ENCODE measurements at places on chromosomes 16 and 17.
A peak's percentile ranks its signal among the peaks of the same experiment; 100 is the strongest.

GRCh38 chr16:63978240-63978639 lies 1143.6 kb downstream of the CDH11 start:
- no peak for DNase-seq

GRCh38 chr17:73123606-73124320 lies 31.3 kb upstream of the SLC39A11 start:
- DNase-seq, result no peak

DNA sequence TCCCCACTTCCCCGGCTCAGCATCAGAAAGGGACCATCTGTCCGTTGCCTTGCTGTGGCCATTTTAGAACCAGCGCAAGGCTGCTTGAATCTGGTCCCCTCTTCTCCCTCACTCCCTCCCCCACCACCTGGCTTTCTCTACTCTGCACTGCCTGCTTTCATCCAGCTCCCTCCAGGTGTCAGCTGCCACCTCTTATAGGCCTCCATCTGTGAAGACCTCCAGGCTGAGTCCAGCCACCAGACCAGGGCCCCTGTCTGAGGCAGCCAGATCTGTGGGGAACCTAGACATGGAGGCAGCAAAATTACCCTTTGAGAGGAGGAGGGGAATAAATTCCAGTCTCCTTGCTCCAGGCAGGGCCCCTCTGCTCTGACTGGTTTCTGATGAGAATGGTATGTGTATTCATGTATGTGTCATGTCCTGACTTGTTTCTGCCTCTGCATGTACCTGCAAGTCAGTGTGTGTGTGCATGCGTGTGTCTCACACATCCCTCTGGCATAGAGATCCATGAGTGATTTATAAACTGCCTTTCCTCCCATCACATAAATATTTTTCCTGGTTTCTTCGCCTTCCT lies 21.1 kb downstream of the MINK1 start:
- DNase-seq, result no peak

GRCh38 chr17:51231999-51232398 lies 27.9 kb downstream of the MBTD1 start:
- DNase-seq, result no peak

- DNase-seq, result no peak
These were observed 16.0 kb downstream of the ARHGAP17 start for GRCh38 chr16:24999088-24999670.

GRCh38 chr17:8126491-8127066 lies 2.7 kb upstream of the HES7 start:
- no peak for DNase-seq

- DNase-seq, result no peak
These were observed 2.3 kb downstream of the DLG4 start for GRCh38 chr17:7217113-7217987.

DNA sequence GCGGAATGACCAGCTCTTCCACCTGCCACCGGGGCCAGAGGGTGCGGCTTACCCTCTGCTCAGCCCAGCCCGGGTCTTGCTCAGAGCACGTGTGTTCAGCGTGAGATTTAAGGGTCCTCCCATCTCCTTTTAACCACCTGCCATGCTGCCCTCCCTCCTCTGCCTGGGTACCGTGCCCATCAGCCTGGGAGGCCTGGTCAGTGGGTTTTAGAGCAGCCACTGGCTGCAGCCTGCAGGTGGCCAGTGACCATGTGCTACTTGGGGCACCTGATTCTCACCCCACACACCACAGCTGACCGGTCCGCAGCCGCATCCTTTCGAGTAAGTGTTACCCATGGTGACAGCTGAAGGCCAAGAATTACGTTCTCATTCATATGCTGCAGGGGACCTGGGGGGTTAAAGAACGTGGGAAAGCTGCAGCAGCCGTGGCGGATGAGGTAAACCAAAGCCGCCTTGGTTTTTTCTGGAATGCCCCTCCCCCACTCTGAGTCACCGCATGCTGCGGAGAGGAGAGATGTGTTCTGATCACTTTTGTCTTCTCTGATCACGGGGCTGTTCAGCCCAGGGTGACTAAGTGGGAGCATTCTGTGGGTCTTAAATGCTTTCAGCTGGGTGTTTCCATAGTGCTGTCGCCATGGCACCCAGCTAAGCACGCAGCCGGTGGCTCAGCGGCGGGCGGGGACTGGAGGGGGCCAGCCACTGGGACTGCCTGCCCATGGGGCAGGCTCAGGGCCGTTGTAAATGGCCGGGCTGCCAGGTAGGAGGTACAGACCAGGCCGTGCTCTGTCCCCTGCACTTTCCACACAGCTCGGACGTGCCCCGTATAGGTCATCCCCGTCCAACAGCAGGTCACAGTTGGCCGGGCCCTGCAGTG lies 59.8 kb downstream of the BAIAP2 start:
- peak; percentile 57 for DNase-seq

GRCh38 chr17:38358586-38359513 lies 7.2 kb downstream of the SOCS7 start:
- no peak for DNase-seq

DNA sequence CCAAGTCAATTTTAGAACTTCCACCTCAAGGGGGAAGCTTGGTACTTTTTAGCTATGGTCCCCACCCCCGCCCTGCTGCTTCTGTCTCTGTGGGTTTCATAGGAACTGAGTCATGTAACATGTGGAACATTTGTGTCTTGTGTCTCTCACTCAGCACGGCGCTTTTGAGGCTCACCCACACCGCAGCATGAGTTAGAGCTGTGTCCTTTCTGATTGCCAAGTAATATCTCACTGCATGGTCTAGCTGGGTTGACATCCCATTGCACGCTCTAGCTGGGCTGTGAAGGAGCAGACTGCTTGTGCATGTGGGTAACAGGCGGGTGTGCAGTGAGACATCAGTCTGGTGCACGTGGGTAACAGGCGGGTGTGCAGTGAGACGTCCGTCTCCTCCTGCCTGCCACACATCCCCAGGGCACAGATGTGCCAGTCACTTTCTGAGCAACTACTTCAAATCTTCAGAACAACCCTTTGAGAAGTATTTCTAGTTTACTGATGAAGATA lies 26.4 kb upstream of the SLC7A5 start:
- DNase-seq, result no peak

GRCh38 chr17:9298776-9299295 lies 276.8 kb downstream of the STX8 start:
- no peak for DNase-seq

GRCh38 chr17:77886387-77886728 lies 72.1 kb upstream of the TNRC6C start:
- DNase-seq, result no peak

DNA sequence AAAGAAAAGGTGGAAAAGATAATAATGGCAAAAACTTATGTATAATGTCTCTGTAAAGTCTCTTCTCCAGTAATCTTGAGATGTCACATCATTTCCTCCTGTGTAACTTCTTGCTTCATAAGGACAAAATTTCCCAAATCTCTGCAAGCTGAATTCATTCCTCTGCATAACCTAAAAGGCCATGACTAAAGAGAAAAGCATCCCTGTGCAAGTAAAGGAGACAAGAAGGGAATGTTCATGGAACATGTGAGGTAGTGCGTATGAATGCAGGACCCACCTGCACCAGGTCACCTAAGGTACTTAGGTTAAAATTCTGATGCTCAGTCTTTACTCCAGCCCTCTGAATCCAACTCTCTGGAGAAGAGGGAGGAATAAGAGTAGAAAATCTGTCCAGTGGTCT lies 46.9 kb upstream of the NLK start:
- no peak for DNase-seq

- DNase-seq, result no peak
These were observed 7.3 kb downstream of the CASKIN2 start for GRCh38 chr17:75507733-75508719.

- DNase-seq, result no peak
These were observed 158.1 kb upstream of the CIBAR2 start for GRCh38 chr16:85270374-85270773.

GRCh38 chr17:83127431-83128160 lies 48.2 kb downstream of the METRNL start:
- no peak for DNase-seq

DNA sequence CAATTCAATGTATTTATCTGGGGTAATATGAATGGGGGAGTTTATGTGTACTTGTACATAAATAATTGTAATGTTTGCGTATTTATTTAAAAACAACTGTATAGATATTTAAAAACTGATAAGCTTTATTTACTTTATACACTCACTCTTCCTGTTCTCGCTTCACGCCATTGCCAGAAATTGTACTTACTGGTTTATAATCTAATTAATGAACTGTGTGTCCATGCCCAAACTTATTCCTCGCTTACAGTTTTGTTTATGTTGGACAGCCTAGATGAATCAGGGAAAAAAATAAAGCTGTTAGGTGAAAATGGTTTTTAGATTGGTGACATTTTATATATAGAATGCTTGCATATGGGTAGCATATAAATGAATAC lies 30.8 kb downstream of the AATF start:
- no peak for DNase-seq

DNA sequence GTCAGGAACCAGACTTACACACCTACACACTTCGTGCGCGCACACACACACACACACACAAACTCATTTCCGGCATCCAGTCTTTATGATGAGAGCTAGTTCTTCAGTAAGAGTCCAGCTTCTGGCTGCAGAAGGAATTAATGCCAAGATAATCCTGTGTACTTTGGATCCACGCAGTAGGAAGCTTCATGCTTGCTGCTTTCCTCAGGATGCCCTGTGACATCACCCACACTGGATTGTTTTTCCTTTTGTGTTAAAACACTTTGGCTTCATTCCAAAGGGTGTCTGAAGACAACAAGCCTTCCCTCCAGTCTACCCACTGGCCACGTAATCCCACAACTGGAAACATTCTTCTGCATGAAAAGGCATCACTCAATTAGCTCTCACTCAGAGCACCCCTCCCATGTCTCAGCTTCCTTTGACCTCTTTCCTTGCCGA lies 35.4 kb downstream of the KCNJ16 start:
- DNase-seq, result no peak

DNA sequence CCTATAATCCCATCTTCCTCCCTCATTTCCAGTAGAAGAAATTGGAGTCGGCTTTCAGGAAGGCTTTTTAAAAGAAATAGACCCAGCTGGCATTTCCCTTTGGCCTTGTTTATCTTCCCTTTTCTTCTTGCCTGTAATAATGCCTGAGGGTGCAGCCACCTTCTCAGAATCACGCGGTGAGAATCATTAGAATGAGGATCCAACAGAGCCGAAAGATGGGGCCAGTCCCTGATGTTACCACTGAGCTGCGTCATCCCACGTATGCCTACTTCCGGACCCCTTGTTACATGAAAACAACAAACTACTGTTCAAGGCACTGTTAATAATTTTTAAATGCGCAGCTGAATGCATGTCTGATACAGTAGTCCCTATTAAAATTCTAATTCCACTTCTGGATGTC lies 24.1 kb downstream of the SDR42E1 start:
- DNase-seq, result no peak

- no peak for DNase-seq
These were observed 30.9 kb downstream of the SOCS1 start for GRCh38 chr16:11224894-11225676.

DNA sequence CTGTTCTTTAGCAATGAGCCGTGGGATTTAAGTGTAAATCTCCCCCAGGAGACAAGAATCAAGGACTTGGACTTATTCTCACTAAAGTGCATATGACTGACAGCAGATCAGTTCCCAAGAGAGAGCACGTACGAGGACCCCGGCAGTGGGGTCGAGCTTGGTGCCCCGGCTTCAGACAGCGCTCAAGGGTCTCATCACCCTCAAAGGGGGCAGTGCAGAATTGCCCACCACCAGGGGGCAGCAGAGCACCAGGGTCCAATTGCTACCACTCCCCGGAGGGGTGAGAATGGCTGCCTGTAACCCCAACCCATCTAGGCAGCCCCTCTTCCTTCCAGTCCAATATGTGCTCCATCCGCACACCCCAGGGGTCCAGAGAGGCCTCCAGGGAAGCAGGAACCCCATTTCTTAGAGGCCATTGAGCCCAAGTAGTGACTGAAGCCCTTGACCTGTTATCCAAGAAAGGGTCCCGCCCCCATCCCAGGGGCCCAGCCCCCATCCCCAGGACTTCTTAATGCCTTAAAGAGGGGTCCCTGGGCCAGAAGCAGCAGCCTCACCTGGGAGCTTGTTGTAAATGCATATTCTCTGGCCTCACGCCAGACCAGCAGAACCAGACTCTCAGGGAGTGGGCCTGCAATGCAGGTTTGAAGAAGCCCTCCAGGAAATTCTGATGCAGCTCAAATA lies 86.1 kb downstream of the ZDHHC7 start:
- DNase-seq, result no peak

GRCh38 chr17:2214929-2215615 lies 88.5 kb downstream of the SMG6 start:
- no peak for DNase-seq

GRCh38 chr17:78884148-78884825 lies 18.7 kb downstream of the CEP295NL start:
- no peak for DNase-seq

DNA sequence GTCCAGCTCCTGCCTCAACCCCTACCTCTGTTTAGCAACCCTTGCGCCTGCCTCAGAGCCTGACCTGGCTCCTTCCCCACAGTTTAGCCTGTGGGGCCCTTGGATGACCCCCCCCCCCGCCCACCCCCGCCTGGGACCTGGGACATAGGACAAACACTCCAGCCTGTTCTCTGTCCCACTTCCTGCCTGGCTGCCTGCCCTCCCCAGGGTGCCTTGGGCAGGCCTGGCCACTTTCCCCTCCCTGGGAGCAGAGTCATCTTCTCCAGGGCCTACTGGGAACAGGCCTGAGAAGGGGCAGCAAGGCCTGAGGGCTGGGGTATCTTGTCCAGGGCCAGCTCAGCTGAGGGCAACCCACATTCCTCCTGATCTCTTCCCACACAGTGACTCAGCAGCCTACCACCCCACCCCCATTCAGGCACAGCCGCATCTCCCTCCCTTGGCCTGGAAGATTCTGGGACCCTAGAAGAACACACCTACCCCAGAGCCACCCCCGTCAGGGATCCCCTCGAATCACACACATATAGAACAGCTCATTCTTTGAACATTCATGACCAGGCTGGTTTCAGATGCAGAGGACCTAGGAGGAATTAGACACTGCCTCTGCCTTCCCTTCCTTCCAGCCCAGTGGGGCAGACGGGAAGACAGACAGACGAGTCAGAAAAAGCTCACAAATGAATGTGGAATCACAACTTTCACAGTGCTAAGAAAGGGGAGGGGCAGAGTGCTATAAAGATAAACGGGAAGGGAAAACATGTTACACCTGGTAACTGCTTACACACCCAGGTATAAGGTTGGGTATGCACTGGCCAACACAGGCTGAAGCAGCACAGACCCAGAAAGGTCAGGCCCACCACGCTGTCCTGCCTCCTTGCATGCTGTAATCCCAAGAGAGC lies 6.0 kb downstream of the FHOD1 start:
- DNase-seq, result no peak

- no peak for DNase-seq
These were observed 722.0 kb downstream of the KCNJ2 start for GRCh38 chr17:70891306-70891705.
